ENCODE measurements at places on chromosomes 6 and 20. TPM values are rescaled to one million over a fixed set of nuclear protein-coding genes. Genes with fewer than 3 reads are reported as not detected.

C20orf96 gene
- 4.3 TPM for total RNA-seq

APMAP gene
- total RNA-seq: 58.7 TPM

GTSF1L gene
- 0.39 TPM for total RNA-seq

- no peak for DNase-seq
- peaks cover 5% of the 10 kb centered on the region for H3K4me1 ChIP-seq
- peaks cover 41% of the 10 kb centered on the region for H3K27me3 ChIP-seq
- H3K27ac ChIP-seq: no peak within 1 kb of the TSS
- no peaks in the 10 kb centered on the region for H3K36me3 ChIP-seq
- no peak within 1 kb of the TSS for H3K4me3 ChIP-seq
Measured at GRCh38 chr6:169253337-169254238, at the start of gene THBS2. Gene THBS2 (minus strand): TSS chr6:169253846. CDS start chr6:169250784, 3,062 bp downstream.

GRCh38 chr6:3208098-3208774 lies 19.2 kb downstream of the TUBB2B start:
- H3K4me3 ChIP-seq: peak overlapping the region; percentile 6
- H3K27me3 ChIP-seq: peaks cover 15% of the 10 kb centered on the region
- peaks cover 41% of the 10 kb centered on the region for H3K4me1 ChIP-seq
- H3K36me3 ChIP-seq: no peaks in the 10 kb centered on the region
- H3K27ac ChIP-seq: peak overlapping the region; percentile 21

DNA sequence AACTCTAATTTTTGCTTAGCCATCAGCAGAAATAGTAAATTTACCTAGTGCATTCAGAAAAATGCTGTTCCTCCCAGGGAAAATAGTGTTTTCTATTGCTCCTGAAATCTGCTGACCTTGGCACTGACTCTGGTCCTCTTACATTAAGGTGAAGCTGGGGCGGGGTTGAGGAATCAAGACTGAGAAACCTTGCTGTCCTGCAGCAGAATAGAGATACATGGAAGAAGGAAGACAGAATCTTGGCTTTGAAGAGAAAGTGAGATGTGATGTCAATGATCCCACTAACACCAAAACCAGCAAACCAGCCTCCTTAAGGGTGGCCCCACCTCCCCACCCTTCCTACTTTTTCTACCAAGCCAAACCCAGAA lies 840 bp upstream of the LY86 start:
- H3K4me3 ChIP-seq: peak overlapping the region; percentile 32
- H3K36me3 ChIP-seq: peaks cover 8% of the 10 kb centered on the region
- H3K27me3 ChIP-seq: no peaks in the 10 kb centered on the region
- peak overlapping the region; percentile 21 for H3K27ac ChIP-seq
- DNase-seq: no peak

GRCh38 chr20:2524709-2525506 lies 11.5 kb upstream of the TMC2 start:
- peaks cover 26% of the 10 kb centered on the region for H3K4me1 ChIP-seq
- H3K4me3 ChIP-seq: peak overlapping the region; percentile 85
- DNase-seq: peak; percentile 28

DNA sequence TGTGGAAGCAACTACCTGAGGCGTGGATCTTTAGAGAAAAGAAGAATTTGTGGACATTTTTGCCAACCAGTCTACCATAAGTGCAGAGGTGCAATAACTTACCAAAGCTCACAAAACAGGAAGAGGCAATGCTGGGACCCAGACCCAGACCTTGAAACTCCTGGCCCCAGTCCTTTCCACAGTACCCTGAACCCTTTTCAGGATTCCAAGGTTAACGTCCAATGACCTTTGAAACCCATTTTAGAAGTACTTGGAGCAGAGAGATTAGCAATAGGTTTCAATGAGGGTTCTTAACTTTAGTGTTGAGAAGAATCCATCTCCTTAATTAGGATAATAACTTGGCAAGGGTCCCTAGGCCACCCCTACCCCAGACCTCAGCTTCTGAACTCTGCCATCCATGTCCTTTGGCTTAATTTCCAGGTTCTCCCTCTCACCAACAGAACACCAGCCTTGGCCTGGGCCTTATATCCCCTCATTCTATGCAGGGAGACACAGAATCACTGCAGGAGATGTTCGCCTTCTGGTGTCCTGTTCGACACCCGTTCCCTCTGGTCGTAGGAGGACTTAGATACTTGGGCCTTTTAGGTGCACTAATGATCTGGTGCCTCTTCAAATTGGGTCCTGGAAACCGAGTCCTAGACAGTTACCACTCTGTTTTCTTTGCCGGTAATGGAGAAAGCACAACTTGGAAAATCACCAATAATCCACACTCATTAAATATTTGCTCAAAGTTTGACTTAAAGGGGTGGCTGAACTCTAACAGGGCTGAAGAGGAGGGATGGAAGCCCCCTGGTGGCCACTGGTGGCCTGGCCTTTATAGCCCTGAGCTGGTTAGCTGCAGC lies 40.6 kb downstream of the ISM1 start:
- H3K27ac ChIP-seq: no peak overlapping the region
- H3K4me1 ChIP-seq: no peaks in the 10 kb centered on the region
- DNase-seq: peak; percentile 20
- H3K27me3 ChIP-seq: no peaks in the 10 kb centered on the region

DNA sequence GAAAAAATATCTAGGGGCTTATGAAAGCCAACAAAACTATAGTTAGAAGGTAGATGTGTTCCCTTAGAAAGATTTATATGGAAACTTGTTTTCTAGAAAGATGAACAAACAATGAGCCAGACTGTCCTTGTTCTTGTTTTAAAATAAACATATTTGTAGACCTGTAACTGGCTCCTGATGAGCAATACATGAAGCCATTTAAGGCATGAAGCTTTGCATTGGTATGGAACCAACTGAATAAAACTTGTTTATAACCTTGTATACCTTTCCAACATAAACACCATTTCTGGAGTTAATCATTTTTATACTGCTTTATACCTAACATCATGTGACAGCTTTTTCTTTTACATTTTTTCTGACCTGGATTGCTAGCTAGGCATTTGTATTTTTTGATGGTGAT lies 247.8 kb downstream of the PRL start:
- no peak overlapping the region for H3K4me3 ChIP-seq
- no peaks in the 10 kb centered on the region for H3K27me3 ChIP-seq
- H3K36me3 ChIP-seq: no peaks in the 10 kb centered on the region

GRCh38 chr20:38633577-38634093 lies 32.0 kb downstream of the ARHGAP40 start:
- peaks cover 7% of the 10 kb centered on the region for H3K27me3 ChIP-seq
- peak; percentile 43 for DNase-seq
- H3K36me3 ChIP-seq: no peaks in the 10 kb centered on the region

DNA sequence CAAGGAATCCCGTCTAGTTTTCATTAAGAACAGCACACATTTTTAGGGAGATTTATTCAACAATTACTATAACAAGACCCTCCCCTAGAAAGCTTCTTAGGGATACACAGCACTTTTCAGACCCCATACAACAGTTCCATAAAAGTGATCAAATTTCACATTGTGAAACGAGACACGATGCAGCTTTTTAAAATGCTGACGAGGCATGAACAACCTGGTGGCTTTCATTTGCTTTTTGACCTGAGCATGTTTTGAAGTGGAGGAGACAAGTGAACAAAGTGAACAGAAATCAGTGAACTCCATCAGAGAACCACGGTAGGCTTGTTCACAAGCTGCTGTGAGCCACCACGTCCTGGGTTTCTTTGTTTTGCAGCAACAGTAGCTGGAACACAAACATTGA lies 112.2 kb downstream of the PCSK2 start:
- H3K27ac ChIP-seq: no peak overlapping the region
- H3K4me1 ChIP-seq: no peaks in the 10 kb centered on the region
- H3K36me3 ChIP-seq: no peaks in the 10 kb centered on the region
- H3K27me3 ChIP-seq: peaks cover 1% of the 10 kb centered on the region

DNA sequence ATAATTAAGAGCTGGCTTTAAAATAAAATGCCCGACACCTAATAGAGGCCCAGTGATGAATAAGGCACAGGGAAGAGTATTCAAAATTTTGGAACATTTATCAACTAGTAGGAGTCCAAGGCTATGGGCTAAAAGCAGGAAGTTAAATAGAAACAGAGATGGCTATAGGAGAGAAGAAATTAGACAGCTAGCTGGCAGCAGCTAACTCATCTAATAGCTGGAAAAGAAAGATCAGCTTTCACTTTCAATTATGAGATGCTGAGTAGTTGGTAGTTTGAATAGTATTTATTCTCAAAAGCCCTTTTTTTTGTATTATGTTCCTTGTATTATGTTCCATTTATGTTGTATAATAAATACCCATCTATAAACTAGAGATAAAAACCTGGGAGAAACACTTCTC lies 215.7 kb downstream of the SLC35F1 start:
- DNase-seq: no peak
- no peaks in the 10 kb centered on the region for H3K36me3 ChIP-seq
- H3K27ac ChIP-seq: no peak overlapping the region
- H3K4me1 ChIP-seq: no peaks in the 10 kb centered on the region
- peaks cover 3% of the 10 kb centered on the region for H3K27me3 ChIP-seq
- no peak overlapping the region for H3K4me3 ChIP-seq

DNA sequence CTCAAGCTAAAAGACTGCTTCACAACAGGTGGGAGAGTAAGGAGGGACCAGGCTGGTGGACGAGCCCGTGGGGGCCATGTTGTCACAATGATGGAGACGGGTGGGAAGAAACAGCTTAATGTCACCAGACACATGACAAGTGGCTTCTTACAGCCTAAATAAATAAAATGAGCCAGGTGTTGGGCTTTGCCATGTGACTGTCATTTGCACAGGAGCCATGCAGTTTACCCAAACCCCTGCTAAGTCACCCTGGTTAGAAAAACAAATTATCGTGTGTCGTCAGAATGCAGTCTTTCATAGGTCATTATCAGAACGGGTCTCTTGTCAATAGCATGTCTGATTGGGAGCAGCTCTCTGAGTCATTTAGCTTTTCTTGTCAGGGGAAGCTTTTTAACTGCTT lies 18.5 kb downstream of the BTBD3 start:
- H3K4me1 ChIP-seq: no peaks in the 10 kb centered on the region
- H3K27me3 ChIP-seq: no peaks in the 10 kb centered on the region
- no peaks in the 10 kb centered on the region for H3K36me3 ChIP-seq
- no peak overlapping the region for H3K27ac ChIP-seq
- no peak for DNase-seq

All from activated T-helper 1 cell treated with anti-CD3 and anti-CD28 coated beads, Interleukin-12 subunit alpha, Interleukin-12 subunit beta, Interleukin-2, Interleukin-4 antibody, amounts not matched to agents 30 ng/mL and 10 ng/mL and 1 ng/mL, durations not matched to agents 14 hours and 24 hours and 36 hours (primary cell).